ENCODE measurements at places on chromosomes 1 and 21.

GRCh38 chr1:51525295-51525694 is 6.2 kb upstream of the EPS15 start:
- no peak for DNase-seq

DNA sequence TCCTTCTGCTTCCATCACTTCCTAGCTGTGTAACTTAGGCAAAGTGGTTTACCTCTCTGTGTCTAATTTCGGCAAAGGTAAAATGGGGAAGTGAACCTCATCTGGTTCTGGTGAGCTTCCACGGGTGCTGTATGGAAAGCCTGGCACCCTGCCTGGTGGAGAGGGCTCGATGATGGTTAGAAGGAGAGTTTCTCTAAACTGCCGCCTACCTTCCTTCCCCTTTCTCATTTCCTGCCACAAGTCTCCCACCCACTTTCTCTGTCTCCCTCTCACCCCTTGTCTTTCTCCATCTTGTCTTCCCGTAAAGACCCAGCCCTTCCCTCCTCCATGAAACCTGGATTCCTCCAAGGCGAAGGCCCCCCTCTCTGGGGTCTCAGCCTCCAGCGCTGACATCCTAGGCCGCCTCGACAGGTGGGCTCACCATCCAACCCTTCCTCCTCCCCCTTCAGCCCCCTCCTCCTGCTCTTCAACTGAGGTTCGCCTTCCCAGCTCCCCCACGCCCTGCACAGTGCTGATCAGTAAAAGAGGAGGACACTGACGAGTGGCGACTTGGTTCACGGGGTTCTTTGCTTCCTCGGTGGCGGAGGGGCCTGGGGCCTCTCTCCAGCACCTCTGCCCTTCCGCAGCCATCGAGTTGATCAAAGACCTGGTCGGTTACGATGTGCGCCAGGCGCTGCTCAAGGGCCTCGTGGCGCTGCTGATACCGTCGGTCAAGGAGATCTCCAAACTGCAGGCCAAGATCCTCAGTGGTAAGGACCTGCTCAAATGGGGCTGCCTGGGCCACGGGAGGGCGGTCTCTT is 7.3 kb downstream of the RNU5D-1 start:
- no peak for DNase-seq

DNA sequence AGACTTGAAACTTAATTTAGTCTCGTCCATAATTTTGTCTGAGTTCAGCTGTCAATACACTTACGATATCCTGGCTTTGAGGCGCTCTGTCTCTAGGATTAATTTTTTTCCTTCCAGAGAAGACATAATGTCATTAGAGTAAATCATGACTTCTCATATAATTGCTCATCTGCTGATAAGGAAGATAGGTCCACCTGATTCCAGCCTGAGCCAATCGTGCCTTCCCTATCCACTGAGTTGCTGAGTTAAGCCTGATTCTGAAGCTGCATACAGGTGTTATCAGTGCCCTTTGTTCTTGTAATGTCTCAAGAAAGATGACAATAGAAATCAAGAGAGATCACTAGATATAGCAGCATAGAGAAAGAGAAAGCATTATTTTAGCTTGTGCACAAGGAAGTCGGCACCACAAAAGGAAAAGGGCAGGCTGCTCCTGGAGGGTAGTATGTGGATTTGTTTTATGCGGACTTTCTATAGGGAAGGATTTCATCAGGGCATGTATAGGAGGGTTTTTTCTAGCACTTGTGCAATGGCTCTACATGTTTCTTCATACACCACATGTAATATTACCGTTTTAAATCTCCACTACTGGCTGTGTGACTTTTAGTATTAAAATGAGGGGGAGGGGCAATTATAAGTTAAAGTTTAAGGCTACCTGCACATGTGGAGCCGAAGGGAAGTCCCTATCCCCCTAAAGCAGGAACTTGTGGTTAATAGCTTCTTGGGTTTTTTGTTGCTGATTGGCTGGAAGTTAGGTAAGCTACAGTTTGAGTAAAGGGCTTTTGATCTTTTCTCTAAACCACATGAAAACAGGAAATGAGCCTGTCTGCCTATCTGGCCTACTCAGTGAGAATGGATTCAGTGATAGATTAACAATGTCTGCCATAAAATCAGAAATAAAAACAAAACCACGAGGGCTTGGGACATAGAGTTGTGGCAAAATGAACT is 133.4 kb downstream of the PLPPR5 start:
- no peak for DNase-seq

DNA sequence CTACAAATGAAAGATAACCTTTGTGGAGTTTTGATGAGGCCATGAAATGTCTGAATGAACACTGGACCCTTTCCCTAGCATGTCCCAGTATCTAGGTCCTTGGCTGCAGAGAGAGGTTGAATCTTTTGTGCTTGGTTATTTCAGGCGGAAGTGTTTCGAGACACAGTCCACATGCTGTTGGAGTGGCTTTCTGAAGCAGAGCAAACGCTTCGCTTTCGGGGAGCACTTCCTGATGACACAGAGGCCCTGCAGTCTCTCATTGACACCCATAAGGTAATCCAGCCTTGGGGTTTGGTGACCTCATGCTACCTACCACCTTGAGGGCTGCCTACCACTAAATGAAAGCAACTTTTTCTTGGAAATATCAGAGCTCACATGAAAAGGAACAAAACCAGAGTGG is 38.9 kb upstream of the BMP8A start:
- DNase-seq = no peak

DNA sequence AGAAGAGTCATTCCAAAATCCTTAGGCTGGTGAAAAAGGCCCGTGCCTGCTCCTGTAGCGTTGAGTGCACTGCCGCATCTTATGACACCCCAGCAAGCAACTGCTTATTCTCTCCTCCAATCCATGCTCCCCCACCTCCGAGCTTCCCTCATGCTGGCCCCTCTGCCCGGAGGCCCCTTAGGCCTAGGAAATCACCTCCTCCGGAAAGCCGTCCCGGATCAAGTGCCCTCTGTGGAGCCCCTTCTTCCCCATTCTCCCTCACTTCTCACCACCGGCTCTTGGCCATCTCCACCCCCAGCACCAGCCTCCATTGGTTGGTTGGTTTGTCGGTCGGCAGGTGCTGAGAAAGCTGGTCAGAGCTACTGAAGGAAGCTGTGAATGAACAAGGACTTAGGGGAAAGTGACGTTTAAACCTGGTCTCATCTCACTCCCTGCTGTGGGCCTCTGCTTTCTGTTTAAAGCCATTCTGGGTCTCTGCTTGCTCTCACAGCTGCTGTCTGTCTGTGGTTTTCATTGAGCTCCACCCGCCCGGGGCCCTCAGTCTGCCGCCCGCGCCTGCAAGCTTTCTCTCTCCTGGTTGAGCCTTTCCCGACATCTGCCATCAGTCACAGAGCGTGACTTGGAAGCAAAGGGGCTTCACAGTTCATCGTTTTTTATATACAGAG is 122.2 kb downstream of the KCNN3 start:
- DNase-seq = no peak

- DNase-seq = no peak
Observed at GRCh38 chr21:43739621-43740435, 20.9 kb downstream of the PDXK start.

DNA sequence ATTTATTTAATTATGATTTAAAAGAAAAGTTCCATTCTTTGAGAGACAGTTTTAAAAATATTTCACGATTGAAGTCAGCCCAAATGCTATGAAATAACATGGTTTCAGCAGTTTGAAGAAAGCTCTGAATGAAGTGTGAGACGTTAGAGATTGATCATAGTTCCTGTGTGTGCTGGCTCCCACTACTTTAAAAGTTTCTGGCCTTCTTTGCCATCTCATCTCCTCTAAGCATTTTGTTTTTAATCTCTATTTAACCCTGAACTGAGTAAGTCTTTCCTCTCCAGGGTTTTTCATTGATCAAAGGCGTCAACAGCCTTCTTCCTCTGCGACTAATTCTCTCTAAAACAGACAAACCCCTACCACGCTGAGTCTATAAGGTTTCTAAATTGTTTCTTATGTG is 225.3 kb upstream of the B3GALT2 start:
- no peak for DNase-seq

Measured in stimulated activated CD8-positive, alpha-beta memory T cell treated with anti-CD3 and anti-CD28 coated beads, Interleukin-7, amount 100 ng/mL, for 24 hours (primary cell).